ENCODE measurements at places on chromosomes 7 and 10. TPM values are rescaled to one million over a fixed set of nuclear protein-coding genes. Genes with fewer than 3 reads are reported as not detected.

PROSER2 gene
- total RNA-seq = 10.0 TPM

EBLN1 gene
- total RNA-seq = not detected

FAM25A gene
- not detected for total RNA-seq

ZNF679 gene
- total RNA-seq = not detected

METTL27 gene
- total RNA-seq = 0.98 TPM

ARL3 gene
- total RNA-seq = 3.9 TPM

HOXA9 gene
- total RNA-seq = 18.2 TPM

GNAT3 gene
- total RNA-seq = not detected

ATOH7 gene
- not detected for total RNA-seq

FZD1 gene
- total RNA-seq = 7.2 TPM

LLCFC1 gene
- not detected for total RNA-seq

TMEM130 gene
- total RNA-seq = not detected

STEAP2 gene
- 2.3 TPM for total RNA-seq

CRPPA gene
- 1.3 TPM for total RNA-seq

NYAP1 gene
- 4.6 TPM for total RNA-seq

HKDC1 gene
- not detected for total RNA-seq

AZGP1 gene
- total RNA-seq = not detected

HTR5A gene
- not detected for total RNA-seq

WDFY4 gene
- total RNA-seq = 1.3 TPM

CHCHD1 gene
- total RNA-seq = 21.6 TPM

KCP gene
- not detected for total RNA-seq

SOSTDC1 gene
- total RNA-seq = not detected
